ENCODE measurements at places on chromosomes 2 and 18.

DNA sequence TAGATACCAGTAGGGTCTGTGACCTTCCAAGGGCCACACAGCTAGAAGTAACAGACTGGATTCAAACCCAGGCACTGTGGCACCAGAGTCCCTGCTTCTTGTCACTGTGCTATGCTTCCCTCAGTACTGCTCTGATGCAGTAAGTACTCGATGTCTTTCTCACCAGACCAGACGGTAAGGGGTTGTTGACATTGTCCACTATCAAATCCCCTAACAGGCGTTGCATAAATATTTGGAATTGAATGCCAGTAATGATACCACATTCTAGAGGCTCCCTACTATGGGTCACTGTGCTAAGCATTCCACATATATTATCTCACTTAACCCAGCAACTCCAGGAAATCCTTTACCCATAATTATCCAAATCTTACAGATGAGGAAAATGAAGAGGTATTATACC is 223.1 kb downstream of the C1D start:
- no peak for DNase-seq

- DNase-seq, result no peak
These were observed 376.3 kb downstream of the ARHGAP15 start for GRCh38 chr2:143505542-143505941.

DNA sequence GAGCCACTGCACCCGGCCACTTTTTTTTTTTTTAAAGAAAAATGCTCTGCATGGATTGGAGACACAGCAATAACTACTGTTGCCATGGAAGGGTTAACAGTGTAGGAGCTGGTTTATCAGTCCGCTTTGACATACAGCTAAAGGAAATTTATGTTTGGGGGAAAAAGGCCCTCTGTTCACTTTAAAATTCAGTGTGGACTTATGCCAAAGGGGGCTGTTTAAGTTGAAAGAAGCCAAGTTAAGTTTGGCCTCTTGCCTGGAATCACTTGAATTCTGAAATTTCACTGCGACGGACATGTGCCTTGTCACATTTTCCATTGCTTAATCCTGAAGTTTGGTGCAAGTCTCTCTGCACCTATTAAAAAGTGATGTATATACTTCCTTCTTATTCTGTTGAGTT is 3.1 kb downstream of the KCNE4 start:
- no peak for DNase-seq

- no peak for DNase-seq
These were observed 154.5 kb downstream of the RPIA start for GRCh38 chr2:88845772-88846661.

- DNase-seq, result no peak
These were observed 361 bp upstream of the HAT1 start for GRCh38 chr2:171921970-171922229.

GRCh38 chr2:152814475-152815030 is 96.1 kb downstream of the ARL6IP6 start:
- no peak for DNase-seq

DNA sequence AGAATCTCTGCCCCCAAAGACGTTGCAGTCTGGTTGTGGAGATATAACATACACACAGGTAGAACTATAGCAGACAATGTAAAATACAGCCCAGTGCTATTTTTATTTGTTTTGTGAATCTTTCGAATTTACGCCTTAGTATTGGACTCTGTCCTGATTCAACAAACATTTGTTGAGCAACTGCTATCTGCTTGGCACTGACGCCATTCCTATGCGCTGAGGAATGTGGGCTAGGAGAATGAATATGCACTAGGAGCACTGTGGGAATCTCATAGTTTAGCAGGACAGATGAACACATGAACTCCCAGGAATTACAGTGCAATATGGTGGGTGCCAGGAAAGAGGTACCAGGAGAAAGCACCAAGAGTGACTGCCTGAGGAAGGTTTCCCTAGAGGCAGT is 181.7 kb upstream of the SIX3 start:
- no peak for DNase-seq

- no peak for DNase-seq
These were observed 35.4 kb upstream of the DARS1 start for GRCh38 chr2:136020831-136021230.

GRCh38 chr18:49669403-49669802 is 107.5 kb downstream of the LIPG start:
- no peak for DNase-seq

DNA sequence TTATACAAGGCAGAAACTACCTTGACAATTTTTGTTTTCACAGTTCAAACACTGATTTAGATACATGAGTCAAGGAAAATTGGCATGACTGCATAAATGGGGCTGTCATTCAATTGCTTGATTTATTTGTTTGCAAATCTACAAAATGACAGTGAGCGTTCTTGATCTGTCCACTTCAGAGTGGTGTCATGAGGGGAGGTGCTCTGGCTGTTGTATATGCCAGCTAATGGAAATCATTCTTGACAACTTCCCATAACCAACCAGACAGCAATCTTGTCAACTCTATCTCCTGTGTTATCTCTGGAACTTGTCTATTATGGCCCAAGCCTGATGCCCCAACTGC is 120.6 kb upstream of the UGP2 start:
- DNase-seq, result no peak

- no peak for DNase-seq
These were observed 123.0 kb downstream of the SPTBN1 start for GRCh38 chr2:54579061-54579681.

DNA sequence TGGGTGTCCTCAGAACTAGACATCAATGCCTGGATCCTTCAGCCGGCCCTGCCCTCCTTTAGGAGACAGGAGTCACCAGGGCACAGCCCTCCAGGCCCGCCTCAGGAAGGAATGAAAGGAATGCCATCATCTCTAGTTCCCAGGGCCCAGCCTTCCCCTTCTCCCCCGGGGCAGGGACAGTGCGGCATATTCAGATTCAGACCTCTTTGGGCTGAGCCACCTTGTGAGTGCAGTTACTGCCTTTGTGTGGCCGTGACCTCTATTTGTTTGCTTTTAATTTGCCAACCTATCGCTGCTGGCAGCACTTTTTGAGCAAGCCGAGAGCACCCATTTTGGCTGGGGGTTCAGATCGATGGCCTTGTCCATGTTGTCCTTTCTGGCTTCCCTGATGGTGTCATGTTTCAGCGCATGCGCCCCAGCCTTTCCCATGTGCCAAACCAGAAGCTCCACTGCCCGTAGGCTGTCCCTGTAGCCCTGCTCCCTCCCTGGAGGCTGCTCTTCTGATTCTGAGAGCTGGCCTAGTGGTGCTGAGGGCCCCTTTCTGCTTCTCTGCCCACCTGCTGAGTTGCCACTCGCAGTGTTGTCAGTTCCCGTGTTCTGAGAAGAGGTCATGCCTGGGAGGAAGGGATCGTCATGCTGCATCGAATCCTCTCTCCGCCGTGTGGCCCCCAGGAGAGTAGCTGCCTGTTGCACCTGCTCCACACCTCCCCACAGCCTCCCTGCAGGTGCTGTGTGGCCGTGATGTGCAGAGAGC is 10.9 kb downstream of the ANKRD23 start:
- DNase-seq, result peak; percentile 11

DNA sequence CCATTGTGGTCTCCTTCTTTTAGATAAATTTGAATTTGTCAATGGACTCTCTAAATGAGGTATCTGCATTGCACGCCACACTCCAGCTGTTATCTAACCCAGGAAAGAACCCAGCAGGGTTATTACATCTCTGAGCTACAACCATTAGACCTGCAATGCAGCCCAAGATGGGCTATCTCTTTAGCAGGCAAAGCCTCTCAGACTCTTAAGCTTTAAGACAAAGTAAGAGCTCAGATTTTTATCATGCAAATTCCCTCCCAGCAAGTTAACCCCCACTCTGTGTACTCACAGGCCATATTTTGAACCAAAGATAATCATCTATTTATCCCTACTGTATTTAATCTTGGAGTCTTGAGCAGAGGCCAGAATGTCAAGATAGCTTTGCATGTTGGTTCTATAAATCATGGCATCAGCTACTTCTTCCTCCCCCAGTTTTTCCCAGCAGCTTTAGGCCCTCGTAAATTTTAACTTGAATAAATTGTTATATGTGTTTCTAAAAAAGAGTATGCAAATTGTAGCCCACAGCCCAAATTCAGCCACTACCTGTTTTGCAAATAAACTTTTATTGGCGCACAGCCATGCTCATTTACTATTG is 273.7 kb upstream of the PKDCC start:
- DNase-seq, result no peak

DNA sequence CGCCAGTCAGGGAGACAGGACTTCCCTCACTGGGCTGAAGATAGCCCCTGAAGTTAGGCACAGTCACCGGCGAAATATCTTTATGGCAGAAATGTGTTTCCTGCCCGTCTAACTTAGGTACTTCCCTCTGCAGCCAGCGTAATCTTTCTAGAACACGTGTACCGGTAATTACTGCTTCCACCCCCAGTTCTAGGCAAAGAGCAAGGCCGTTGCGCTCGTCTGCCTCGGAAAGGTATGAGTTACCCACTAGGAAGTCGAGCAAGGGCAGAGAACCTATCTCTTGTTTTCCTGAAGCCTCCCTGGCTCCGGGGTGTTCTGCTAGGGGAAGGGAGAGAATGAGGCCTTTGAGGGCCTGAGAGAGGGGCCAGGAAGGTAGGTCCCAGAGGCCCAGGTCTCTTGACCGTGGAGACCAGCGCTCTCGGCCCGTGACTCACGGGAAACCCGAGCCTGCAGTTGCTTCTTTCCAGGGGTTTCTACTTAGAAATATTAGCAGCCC is 70.0 kb downstream of the TWSG1 start:
- DNase-seq, result no peak

GRCh38 chr2:26559044-26559405 is 81.1 kb upstream of the OTOF start:
- no peak for DNase-seq

DNA sequence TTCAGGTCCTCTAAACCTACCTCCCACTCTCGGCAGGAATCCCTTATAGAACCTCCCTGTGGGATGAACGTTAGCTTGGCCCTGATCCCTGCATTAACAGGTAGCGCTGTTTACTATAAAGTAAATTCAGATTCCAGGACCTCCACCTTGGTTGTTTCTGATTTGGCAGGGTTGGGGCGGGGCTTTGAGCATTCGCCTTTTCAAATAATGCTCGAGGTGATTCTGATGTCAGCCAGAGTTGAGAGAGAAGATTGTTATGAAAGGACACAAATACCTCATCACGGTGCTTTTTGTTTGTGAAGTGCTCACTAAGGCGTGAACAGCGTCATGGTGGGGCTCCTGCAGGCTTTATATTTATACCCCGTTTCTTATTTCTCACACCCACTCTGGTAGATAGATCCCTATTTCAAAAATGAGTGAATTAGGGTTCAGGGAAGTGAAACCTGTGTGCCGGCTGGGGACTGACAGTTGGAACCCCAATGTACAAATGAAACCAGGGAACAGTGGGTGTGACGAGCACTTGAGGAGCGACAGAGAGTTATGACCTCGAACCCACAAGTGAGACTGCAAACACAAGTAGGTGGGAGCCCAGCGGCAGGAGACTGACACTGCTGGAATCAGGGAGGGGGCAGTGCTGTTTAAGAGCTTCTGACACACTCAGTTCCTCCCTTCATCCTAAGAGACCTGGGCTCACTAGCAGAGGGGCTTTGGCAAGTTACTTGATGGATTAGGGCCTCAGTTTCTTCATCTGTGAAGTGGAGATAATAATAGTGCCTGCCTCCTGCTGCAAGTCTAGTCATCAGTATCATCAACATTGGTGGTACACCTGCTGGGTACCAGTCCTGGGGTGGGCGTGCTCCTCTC is 14.2 kb upstream of the CXCR4 start:
- DNase-seq, result no peak

DNA sequence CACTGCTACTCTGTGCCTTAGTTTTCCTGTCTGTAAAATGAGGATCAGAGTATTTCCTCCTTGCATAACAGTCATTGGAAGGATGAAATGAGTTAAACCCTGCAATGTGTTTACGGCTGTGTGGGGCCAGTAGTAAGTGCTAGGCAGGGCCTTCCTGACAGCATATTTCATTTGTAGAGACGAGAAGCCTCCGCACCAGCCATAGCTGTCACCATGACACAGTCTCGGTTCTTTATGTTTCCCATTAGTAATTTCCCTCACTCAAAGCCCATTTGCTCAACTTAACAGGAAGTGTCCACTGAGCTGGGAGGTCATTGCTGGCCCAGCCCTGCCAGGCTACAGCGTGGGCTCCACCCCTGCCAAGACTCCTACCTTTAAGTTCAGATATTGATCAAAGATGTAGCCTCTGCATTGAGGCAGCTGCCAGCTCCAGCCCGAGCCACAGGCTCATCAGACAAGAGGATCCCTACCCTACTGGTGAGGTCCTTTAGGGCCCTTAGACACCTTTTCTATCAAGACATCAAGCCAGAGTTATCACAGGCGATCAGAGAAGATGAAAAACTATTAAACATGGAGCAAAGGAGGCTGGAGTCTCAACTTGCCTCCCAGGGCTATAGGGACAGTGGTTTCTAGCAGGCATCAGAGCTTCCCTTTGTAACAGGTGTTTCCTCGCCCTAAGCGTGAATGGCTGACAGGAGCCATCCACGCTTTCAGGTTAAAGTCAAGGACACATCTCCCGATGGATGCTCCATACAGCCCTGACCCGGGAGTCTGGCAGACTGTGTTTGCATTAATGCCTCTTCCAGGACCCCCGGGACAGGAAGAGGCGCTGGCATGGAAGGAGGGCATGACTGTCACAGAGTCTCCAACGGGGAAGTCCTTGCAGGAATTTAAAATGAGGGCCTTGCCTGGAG is 251.7 kb downstream of the NDUFA10 start:
- no peak for DNase-seq

DNA sequence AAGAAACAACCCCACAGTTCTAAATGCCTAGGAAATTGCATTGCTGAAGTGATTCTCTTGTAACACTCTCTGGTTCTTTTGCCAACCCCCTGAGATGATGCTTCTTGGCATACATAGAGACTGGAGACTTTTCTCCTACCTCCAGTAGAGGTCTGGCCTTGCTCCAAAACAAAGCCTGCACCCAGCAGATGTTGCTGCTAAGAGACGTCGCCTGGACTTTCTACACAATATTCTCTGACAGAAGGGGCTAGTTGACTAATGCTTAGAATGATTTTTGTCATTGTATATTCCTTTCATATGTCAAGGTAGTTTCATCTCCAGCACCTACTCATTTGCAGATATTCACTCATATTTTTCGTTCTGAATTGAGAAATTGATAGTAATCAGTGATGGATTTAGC is 24.6 kb downstream of the SOWAHC start:
- no peak for DNase-seq

GRCh38 chr2:8003462-8004075 is 678.3 kb upstream of the ID2 start:
- DNase-seq, result no peak

GRCh38 chr2:44942304-44943030 is 965 bp downstream of the SIX3 start:
- no peak for DNase-seq

GRCh38 chr2:36271266-36271665 is 84.3 kb upstream of the CRIM1 start:
- DNase-seq, result no peak

GRCh38 chr2:98157557-98157956 is 70.6 kb downstream of the VWA3B start:
- DNase-seq, result no peak

Data from AG04450 (cell line).